Iris pigment epithelial cell (primary cell): ENCODE measurements at places on chromosomes 7 and 10.

GRCh38 chr7:116984511-116984910 lies 31.2 kb downstream of the ST7 start:
- no peak for DNase-seq

- peak; percentile 26 for DNase-seq
These were observed 7.6 kb upstream of the ZNF503 start for GRCh38 chr10:75408911-75409885.

DNA sequence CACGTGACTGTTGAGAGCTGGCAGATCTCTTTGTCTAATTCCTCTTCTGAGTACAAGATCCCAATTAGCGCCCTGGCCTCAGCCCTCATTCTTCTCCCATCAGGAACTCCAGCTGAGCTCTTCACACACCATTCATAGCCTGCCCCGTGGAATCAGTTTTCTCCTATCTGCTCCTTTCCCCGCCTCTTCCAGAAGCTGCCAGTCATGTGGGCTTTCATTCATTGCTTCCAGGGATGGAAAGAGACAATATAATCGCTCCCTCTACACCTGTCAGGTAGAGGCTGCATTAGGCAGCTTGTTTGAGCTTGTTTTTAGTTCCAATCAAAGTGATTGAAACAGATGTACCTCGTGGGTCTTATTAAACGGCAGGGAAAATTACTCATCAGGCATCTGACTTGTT lies 515.8 kb downstream of the TYW1 start:
- no peak for DNase-seq

DNA sequence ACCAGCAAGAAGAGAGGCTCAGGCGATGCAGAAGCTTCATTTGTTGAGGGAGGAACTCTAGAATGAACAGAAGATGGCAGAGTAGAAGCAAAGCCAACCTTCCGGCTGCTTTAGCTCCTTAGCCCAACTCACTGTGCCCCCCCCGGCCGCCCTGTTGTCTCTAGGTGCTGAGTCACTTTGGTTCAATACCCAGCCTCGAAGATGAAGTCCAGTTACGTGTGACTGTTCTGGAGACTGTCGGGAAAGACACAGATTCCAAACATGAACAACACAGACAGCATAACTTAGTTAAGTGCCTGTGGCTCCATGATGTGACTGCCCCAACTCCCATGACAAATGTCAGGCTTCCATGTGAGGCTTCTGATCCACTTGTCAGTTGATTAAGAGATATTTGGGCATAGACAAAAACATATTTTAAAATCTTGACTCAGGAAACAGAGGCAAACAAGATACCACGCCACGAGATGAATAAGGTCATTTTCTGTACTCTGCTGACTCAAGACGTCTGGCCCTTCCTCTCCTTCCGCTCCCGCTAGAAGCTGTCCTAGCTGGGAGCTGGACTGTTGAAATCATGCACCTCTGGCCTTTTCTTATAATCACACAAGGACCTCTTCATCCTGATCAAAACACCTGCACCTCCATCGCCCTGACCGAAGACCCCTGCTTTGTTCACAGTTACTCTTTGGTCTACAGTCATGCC lies 199.3 kb downstream of the FRMD4A start:
- DNase-seq: no peak

DNA sequence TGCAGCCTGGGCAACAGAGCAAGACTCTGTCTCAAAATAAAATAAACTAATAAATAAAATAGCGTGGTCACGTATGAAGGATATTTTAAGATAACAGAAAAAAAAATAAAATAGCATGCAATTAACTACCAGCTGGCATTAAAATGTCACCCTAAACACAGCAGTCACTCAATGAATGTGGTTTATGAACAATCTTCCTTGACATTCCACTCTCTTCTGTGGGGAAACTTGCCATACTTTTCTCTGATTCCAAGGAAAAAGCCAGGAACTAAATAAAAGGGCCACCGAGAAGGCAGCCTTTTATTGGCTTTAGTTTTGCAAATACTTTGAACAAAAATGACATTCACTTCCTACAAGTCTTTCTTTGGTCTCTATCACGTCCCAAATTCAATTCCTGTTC lies 266.6 kb downstream of the PARD3 start:
- DNase-seq: no peak

GRCh38 chr10:70295321-70295720 lies 11.5 kb upstream of the NPFFR1 start:
- no peak for DNase-seq

DNA sequence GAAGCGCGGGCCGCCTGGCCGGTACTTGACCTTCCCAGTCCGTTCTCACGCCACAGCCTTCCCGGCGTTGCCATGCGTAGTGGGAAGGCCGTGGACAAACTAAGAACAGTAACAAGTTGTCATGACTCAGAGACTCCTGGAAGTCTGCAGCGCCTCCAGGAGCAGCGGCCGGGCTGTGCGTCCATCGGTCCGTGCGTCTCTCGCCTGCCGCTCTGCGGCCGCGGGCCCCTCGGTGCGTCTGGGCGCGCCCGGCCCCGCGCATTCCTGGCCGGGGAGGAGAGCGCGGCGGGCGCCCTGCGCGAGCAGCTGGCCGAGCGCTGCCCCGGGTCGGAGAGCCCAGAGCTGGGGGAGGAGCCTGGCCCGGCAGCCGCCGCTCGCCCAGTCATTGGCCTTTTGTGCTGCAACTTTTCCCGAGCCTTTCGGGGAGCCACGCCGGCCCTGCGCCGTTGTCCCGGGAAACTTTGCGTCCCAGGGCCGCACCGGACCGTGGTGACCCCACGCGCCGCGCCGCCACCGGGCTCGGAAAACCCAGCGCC lies 123.7 kb downstream of the TACC2 start:
- DNase-seq: peak; percentile 93

DNA sequence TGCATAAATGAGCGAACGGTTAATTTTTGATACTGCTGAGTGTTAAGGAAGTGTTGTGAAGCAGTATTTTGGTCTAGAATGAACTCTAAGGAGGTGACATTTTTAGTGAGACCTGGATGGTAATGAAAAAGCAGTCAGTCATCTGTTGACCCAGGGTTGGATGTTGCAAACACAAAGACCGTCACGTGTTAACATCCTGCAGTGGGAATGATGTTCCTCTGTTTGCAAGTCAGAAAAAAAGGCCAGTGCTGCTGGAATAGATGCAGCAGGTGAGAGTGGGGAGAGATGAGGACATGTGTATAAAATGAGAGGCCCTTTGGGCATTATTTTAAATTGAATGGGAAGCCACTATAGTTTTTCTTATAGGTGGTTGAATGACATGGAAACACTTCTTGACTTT lies 39.3 kb downstream of the INSYN2A start:
- no peak for DNase-seq

DNA sequence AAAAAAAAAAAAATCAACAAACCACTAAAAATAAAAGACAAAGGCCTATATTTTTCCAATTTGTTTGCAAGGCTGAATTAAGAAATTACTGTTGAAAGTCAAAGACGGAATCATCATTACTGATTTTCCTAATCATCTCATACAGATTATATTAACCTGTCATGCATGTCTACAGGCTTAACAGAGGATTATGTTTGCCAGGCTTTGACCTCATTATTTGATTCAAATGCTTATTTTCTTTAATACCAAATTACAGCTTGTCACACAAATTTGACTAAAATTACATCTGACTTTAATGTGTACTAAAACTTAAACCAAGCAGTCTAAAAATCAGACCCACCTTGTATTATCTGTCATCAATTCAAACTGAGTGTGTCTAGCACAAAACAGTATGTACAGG lies 21.2 kb downstream of the KIF5B start:
- no peak for DNase-seq

DNA sequence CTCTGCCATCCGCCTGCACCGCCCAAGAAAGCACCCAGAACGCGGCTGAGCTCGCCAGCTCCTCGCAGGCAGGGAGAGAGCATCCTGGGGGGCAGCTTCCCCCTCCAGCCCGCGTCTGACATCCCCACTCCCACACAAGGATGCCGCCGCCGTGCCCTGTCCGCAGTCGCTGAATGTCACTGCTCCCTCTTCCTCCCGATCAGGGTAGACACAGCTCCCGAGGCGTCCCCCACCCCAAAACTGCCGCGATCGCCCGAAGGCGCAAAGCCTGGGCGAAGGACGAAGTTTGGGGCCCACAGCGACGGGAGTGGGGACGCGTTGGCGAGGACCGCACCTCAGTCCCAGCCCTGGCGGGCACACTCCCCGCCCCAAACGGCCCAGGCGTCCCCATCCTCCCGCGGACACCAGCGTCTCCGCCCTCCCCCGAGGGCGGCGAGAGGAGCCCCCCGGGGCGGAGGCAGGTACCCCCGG lies 1.5 kb upstream of the KAT6B start:
- DNase-seq: no peak

- DNase-seq: no peak
These were observed 46.5 kb downstream of the DRGX start for GRCh38 chr10:49349390-49349789.

GRCh38 chr10:68192113-68192512 lies 39.8 kb downstream of the ATOH7 start:
- peak; percentile 54 for DNase-seq

- DNase-seq: no peak
These were observed 193.8 kb upstream of the PHYHIPL start for GRCh38 chr10:58982470-58983239.

- peak; percentile 36 for DNase-seq
These were observed 35.5 kb downstream of the LYZL1 start for GRCh38 chr10:29324220-29324841.

DNA sequence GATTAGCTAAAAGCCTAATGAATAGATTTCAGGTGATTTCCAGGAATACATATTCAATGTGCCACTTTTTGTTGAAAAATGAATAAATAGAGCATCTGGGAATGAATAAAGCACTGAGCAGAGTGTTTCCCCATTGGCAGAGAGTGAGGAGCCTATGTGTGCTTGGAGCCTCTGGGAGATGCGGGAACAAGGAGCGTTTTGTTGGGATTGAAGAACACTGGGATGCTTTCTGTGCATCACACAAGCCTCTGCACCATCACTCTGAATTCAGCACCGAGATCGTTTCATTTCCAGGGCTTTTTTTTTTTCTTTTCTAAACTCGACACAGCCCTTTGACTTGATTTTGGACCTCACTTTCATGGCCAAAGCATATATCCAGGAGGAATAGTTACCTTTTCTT lies 111.4 kb downstream of the BAMBI start:
- no peak for DNase-seq

- no peak for DNase-seq
These were observed 2.1 kb downstream of the CPED1 start for GRCh38 chr7:120990468-120991118.

GRCh38 chr10:841535-841934 lies 90.0 kb downstream of the LARP4B start:
- no peak for DNase-seq

- no peak for DNase-seq
These were observed 5.9 kb downstream of the TNKS2 start for GRCh38 chr10:91804126-91804510.

DNA sequence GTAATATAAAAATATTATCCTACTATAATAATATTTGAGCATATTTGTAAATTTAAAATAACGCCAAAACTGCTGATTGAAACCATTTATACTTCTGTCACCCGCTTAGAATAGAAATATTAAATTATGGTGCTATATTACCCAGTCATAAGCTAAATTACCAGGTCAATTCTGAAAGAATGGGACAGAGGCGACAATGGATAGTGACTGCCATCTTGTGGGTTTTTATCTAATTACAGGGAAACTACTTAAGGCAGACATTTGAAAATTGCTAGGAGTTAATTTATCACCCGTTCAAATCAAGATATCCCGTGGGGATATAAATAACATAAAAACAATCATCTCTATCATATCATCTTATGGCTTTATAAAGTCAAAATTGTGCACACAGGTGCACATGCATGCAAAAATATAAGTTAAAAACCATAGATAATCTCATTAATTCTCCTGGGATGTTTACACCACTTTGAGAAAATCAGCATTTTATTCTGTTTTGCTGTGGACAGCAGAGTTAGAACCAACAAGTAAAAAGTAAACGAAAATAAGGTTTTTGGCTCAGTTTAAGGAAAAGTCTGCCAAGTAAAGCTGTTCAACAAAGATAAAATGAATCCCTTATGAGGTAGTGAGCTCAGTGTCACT lies 41.3 kb upstream of the HPSE2 start:
- peak; percentile 20 for DNase-seq

GRCh38 chr10:3141351-3142005 lies 31.1 kb downstream of the PITRM1 start:
- no peak for DNase-seq

- no peak for DNase-seq
These were observed 254.5 kb downstream of the SORCS3 start for GRCh38 chr10:104895541-104895940.

GRCh38 chr7:102313997-102314780 lies 27.5 kb downstream of the SH2B2 start:
- no peak for DNase-seq

DNA sequence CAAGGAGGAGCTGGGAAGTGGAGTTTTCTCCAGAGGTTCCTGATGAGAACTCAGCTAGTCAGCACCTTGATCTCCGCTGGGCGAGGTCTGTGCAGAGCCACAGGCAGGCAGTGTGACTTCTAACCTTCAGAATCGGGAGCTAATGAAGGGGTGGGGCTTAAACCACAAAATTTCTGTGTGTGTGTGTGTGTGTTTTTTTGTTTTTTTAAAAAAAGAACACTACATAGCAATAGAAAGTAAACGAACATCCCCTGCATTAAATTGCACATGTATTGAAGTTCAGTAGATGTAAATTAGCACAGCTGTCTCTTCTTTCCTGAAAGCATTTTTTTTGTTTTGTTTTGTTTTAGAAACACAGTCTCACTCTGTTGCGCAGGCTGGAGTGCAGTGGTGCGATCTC lies 46.2 kb downstream of the RBM17 start:
- no peak for DNase-seq

DNA sequence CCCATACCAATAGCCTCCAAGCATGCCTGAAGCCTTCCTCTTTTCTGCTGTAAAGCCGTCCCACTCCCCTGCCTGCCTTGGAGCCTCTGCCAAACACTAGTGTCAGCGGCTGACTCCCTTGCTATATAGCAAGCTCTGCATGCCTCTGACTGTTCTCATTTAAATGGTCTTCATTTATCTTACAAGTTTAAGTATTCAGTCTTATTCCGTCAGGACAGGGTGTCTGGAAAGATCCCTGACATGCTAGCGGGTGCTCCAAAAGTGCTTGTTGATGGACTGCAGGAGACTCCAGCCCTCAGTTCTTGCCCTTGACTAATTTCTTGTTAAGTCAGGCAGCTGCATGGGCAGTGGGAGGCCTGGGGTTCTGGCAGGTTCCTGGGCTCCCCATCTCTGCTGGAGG lies 298.7 kb downstream of the GFRA1 start:
- DNase-seq: no peak

DNA sequence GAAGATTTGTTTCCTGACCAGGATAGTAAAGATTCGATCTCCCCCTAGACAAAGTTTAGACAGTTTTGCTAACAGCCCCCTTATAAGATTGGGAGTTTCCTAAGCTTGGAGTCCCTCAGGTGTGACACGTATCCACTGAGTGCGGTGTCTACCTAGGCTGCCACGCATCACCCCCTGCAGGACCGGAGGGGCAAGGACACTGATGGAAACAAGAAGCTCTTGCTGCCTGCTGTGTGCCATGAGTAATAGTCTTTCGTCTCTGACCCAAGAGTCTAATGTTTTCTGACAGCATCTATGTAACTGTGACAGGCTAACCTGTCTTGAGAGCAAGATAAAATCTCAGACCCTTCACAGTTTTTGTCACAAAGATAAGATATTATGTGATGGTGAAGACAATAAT lies 173.5 kb downstream of the SEMA3E start:
- peak; percentile 6 for DNase-seq
